ENCODE measurements at places on chromosomes 16 and 17. TPM values are rescaled to one million over a fixed set of nuclear protein-coding genes. Genes with fewer than 3 reads are reported as not detected.
A peak's percentile ranks its signal among the peaks of the same experiment; 100 is the strongest.

The SDR42E1 gene
- 0.58 TPM for total RNA-seq

The CD300A gene
- 3.1 TPM for total RNA-seq

DNA sequence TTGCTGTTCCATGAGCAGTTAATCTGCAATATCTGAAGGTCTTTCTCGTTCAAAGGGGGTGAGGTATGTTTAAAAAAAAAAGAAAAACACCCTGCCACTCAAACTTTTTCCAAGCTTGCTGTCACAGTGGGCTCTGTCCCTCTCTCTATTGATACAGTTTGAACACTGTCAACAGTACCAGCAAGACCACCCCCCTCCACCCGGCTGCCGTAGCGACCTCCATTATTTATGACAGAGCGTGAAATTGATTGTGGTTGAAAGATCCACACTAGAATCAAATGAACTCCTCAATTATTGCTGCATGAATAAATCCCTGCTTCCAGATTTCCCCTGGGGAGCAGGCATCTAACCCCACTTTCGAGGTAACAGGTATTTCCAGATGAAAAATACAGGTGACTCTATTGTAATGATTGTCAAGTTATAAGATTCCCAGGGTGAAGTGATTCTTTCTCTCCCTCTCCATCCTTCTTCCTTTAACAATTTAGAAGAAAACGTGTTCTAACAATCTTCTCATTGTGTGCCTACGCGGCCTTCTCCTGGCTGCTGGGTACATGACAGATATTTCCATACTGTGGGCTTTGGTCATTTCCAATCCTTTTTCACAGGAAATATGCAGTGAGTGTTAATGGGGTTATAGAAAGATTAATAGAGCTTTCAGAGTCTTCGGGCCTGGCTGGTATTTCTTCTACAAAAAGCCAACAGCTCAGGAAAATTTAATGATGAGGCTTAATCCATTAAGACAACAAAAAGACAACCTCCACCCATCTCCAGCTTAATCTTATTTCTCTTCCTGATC is 135.7 kb upstream of the C16orf82 start:
- no peak for DNase-seq

DNA sequence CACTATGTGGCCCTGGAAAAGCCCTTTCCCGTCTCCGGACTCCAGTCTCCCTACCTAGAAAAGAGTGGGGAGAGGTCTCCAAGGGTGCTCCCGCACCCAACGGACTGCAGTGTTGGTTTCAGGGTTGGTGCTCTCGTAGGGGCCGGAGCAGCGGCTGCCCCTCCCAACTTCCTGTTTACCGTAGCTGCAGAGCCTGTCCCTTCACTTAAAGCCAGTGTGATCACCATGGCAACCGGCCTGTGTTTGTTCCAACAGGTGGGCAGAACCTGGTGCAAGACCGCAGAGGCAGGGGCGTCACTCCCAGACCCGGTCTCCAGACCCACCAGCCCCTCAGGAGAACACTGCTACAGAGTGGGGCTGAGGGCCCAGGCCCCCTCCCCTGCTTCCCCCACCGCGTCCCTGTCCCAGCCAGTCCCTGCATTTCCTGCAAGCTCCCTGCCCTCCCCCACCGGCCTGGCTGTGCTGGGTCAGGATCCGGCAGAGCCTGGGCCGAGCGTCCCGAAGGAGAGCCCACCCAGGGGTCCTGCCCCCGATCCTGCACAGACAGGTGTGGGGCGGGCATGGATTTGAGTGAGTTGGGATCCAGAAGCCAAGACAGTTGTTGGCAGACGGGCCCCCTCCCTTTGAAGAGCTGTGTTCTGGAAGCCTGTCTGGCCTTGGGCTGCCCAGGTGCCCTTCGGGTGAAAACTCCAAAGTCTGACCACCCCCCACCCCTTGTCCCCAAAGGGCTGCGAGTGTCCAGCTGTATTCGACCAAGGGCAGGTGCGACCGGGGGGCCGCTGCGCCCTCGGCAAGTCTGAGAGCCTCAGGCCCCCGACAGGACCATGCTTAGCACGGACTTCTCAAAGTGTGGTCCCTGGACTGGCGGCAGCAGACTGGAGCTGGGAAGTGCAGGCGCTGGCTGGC is 1.5 kb upstream of the BAIAP3 start:
- peak; percentile 73 for DNase-seq

GRCh38 chr16:28503470-28504259 is 3.0 kb downstream of the IL27 start:
- no peak for DNase-seq

The NUTF2 gene
- total RNA-seq = 9.3 TPM

DNA sequence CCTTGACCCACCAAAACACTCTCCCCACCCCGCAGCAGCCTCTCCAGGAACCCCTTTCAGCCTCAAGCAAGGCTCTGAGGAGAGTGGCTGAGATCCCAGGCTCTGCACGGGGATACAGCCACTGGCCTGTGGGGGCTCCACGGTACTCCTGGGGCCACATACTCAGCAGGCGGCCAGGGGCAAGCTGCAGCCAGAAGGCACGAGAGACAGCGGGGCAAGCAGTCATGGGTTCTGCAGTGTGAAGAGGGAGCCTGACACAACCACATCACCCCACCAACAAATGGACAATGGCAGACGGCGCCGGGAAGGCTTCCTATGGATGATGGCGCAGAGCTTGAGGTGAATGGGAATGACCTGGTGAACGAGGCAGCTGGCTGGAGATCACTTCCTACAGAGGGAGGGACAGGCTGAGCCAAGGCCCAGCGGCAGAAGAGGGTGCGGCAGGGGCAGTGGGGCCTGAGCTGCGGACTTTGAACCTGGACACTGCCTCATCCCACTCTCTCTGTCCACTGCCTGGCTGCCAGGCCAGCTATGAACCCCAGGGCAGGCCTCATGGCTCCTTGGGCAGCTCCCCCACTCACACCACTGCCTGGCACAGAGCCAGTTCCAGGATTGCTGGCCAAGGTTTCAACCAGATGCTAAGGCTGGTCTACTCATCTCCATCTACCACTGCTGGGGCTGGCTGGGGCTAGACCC is 10.8 kb upstream of the BCAR1 start:
- DNase-seq = peak; percentile 60

The CMTM2 gene
- not detected for total RNA-seq

The ELMO3 gene
- 57.2 TPM for total RNA-seq

GRCh38 chr17:73135766-73136165 is 29.0 kb upstream of the SSTR2 start:
- DNase-seq = no peak

GRCh38 chr16:77250400-77250799 is 51.2 kb downstream of the SYCE1L start:
- peak; percentile 17 for DNase-seq

DNA sequence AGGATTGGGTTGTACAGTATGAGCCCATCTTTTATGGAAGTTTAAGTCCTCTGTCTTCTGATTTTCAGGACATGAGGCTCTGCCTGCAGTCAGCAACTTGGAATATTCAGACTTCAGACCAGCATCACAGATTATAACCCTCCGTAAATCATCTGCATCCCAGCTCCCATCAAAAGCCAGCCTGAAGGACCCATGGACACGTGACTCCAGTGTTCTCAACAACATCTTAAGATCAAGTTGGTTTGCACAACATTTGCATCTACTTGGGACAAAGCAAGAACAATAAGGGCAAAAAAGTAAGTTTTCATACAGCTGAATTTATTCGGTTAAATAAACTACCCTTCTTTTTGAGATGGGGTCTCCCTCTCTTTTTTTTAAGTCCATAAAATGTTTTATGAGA is 12.7 kb downstream of the TMC5 start:
- no peak for DNase-seq

The NPIPB13 gene
- 3.6 TPM for total RNA-seq

- DNase-seq = no peak
Observed at GRCh38 chr17:59049798-59050197, 56.9 kb downstream of the TRIM37 start.

DNA sequence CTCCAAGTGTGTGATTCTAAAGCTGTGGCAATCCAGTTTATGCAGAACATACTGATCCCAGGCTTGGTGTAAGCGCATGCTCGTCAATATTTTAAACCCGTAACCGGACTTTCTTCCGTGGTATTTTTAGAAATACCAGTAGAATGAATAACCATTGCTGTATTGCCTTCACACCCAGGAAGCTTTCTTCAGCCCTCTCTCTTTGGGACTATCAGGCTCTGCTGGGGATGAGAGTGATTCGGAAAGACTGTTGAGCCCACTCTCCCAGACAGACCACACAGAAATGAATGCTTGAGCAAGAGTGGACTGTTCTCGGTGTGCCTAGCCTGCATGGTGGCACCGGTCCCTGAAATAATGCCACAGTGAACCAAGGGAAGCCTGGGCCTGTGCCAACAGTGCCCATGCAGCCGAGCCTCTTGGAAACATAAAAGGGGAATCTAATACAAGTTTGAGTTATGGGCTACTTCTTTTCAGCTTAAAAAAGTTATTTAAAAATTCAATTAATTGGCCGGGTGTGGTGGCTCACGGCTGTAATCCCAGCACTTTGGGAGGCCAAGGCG is 89.9 kb upstream of the ELAC2 start:
- no peak for DNase-seq

The C17orf113 gene
- total RNA-seq = 2.5 TPM

DNA sequence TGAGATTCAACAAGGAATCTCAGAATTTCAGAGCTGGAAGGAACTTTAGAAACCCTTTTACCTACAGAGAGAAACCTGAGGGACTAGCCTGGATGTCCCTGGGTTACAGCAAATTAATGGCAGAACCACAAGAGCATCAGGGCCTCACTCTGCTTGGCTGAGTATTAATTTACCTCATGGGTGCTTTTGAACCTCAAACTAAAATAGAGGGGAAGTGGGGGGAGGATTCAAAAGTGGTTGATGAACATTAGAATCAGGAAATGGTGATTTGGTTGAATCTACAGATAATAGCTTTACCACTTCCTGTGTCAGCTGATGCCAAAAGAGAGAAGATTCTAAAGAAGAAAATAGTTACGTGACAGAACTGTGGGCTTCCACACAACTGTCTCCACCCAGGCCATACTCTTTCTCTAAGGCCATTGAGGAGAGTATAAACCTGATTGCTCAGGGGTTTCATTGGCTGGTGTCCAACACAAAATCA is 11.3 kb upstream of the SKAP1 start:
- peak; percentile 53 for DNase-seq

- peak; percentile 46 for DNase-seq
Observed at GRCh38 chr16:66660422-66661209, 35.9 kb downstream of the CMTM4 start.

GRCh38 chr17:41781404-41782110 is 5.0 kb downstream of the JUP start:
- DNase-seq = no peak

DNA sequence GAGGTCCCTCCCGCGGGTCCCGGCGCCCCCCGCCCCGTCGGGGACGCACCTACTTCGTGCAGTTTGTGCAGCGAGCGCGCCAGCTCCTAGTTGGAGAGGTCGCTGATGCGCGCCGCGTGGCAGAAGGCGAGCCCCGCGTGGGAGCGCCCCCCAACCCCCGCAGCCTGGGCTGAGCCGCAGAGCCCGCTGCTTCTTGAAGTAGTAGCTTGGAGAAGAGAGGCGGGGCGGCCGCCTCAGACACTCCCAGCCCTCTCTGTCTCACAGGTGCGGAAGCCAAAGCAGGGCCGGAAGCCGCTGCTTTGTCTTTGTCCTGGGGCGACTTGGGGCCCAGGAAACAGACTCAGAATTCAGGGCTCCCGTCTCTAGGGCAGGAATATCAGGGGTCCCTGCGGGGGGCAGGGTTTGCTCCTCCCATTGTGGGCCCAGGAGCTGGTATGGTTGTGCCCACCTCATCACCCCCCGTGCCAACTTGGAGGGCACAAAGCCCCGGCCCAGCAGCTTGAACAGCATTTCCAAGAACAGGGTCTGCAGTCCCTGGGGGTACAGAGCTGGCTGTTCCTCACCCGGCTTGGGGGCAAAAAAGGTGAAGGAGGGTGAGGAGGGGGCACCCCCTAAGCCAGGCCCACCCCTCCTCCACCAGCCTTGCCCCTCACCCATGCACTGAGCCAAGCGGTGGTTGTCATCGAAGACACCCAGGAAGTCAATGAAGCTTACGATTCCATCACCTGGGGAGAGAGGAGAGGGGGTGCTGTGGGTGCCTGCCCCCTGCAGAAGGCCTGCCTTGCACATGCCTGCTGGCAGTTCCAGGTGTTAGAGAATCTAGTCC is 13.5 kb downstream of the SPATA32 start:
- DNase-seq = peak; percentile 76

DNA sequence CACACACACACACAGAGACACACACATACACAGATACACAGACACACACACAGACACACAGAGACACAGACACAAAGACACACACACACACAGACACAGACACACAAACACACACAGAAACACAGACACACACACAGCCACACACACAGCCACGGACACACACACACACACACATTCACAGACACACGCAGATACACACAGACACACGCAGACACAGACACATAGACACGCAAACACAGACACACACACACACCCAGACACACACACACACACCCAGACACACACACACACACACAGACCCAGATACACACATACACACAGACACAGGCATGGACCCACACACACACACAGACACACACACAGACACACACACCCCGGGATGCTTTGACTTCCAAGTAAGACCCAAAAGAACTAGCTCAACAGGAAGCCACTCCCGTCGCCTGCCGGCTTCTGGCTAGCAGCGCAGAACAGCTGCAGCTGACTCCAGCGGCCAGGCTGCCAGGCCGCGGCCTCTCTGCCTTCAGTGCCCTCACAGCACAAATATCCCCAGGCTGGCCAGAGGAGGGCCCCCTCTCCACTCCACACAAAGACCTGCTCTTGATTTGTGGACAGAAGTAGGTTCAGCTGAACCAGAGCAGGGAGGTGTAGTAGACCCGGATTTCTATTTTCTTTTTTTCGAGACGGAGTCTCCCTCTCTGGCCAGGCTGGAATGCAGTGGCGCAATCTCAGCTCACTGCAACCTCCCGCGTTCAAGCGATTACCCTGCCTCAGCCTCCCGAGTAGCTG is 6.0 kb upstream of the CHRNE start:
- DNase-seq = peak; percentile 92

- no peak for DNase-seq
Observed at GRCh38 chr17:73297934-73298861, 13.6 kb downstream of the CDC42EP4 start.

The EVPLL gene
- not detected for total RNA-seq

DNA sequence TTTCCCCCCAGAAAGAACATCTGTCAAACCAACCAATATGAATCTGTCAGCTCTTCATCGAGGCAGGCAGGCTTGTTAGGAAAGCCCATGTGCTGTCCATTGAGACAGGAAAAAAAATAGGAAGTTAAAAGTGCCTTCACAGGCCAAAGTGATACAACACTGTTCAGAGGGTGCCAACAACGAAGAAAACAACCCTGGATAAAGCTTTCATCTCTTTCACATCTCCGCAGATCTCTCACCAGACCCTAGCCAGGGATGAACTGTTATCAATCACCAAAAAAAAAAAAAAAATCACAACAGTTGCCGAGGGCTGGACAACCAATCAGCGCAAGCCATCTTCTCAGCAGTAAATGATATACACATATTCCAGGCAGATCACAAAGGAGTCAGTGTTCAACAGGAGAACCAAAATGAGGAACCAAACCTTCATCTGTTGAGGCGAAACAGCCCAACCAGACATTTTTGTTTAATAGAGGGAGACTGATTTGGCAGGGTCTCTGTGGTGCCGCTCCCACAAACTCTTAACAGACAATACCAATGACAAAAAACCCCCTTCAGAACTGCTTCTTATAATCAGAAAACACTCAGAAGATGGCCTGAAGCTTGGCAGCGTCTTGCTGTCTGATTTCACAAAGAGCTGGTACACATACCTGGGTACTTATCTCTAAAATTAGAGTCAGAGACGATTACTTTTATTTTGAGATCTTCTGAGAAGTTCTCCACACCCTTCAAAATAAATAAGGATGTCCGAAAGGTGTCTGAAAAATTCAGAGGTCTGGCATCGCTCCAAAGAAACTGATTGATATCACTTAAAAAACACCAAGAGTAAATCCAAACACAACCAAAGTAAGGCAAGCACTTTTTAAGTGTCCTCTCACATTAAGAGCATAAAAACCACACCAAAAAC is 1.8 kb downstream of the MAP3K14 start:
- DNase-seq = peak; percentile 50

The UNC13D gene
- 10.5 TPM for total RNA-seq

All from stomach (tissue), 19 donors.